Stimulated activated CD8-positive, alpha-beta memory T cell treated with anti-CD3 and anti-CD28 coated beads, Interleukin-4, amount 100 ng/mL, for 48 hours (primary cell): ENCODE measurements at places on chromosomes 7 and 10.

- DNase-seq = no peak
Measured at GRCh38 chr7:157271991-157272324, 64.8 kb upstream of the DNAJB6 start.

- peak; percentile 78 for DNase-seq
Measured at GRCh38 chr10:43202224-43202656, 64.0 kb downstream of the CSGALNACT2 start.

DNA sequence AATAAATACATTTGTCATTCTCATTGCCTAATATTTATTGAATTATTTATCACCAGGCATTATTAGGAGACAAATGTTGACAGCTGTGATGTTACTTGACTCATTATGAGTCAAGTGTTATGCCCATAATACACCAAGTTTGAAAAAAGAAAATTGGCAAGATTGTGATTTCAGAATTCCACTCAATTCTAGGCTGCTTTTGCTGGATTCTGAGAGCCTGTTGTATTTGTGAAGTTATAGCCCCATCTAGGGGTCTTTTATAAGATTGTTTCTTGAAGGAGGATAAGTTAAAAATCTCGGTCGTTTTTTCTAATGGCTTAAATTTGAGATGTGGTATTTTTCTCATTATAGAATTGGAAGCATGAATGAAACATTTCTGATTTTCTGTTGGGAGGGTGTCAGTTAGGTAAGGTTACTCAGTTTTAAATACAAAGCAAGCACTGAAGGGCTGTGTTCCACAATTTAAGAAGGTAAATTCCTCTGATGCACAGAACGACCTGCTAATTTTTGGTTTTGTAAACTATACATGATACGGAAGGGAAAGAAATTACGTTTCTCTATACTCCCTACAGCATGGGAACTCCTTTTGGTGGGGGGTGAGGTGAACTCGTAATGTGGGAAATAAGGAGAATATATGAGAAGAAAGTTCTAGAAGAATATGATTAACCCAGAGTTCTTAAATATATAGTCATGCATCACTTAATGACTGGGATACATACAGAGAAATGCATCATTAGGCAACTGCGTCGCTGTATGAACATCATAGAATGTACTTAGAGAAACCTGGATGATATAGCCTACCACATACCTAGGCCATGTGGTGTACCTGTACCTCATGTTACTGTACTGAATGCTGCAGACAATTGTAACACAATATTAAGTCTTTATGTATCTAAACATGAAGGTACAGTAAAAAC lies 2.6 kb downstream of the STK31 start:
- DNase-seq = no peak

- DNase-seq = no peak
Measured at GRCh38 chr10:124706462-124707143, 37.6 kb downstream of the FAM53B start.

DNA sequence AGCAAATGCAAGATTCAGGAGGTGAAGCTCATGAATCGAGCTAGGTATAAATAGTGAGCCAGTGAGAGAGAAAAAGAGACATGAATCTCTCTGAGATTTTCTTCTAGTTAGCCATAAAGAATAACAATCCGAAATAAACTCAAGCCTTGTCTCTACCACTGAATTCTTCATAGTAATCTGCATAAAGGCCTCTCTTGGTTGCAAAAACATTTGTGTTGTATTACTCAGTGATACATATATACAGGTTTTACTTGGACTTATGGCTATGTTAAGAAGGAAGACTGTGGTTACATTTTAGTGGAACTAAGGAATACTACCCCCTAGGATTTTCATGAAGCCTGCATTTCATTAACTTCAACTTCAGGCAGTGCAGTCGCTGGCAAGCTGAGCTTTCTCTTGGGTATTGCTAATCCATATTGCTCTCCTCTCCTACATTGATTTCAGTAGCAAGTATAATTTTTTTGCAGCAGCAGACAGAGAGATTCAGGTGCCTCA lies 72.7 kb upstream of the TRIL start:
- no peak for DNase-seq
